ENCODE measurements at places on chromosomes 1 and 21.

DNA sequence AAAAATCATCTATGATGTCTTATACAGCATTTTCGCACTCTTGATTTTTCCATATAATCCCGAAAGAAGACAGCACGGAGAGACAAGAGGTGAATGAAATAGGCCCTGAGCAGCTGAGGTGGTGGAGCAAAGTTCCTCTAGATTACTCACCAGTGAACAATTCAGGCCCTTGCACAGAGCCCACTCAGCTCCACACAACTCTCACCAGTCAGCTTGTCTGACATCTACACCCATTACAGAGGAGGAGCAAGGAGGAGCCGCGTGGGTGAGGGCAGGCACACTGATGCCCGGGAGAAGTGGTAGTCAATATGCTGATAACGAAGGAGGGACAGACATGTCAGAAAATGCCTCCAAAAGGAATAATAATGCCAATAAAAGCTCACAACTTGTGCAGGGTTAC lies 59.9 kb downstream of the DNM3 start:
- DNase-seq, result no peak

DNA sequence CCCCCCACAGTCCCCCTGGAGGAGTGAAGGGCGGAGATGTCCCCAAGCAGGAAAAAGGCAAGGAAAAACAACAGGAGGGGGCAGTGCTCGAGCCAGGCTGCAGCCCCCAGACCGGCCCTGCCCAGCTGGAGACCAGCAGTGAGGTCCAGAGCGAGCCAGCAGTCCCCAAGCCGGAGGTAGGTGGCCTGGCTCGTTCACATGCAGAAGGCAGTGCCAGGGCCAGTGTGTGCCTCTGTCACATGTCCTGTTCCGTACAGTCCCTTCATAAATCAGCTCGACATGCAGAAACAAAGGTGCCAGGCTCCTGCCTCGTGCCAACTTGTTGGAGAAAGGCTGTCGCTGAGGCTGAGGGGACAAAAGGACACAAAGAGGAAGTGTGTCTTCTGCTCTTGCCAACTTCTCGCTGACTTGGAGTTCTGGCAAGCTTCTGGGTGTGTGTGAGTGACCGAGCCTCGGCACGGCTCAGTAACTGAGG lies 24.1 kb upstream of the MPZL1 start:
- no peak for DNase-seq

- DNase-seq, result peak; percentile 77
These were observed 14.3 kb upstream of the SPEN start for GRCh38 chr1:15833069-15833679.

GRCh38 chr1:20921285-20921684 lies 134.2 kb upstream of the HP1BP3 start:
- DNase-seq, result no peak

DNA sequence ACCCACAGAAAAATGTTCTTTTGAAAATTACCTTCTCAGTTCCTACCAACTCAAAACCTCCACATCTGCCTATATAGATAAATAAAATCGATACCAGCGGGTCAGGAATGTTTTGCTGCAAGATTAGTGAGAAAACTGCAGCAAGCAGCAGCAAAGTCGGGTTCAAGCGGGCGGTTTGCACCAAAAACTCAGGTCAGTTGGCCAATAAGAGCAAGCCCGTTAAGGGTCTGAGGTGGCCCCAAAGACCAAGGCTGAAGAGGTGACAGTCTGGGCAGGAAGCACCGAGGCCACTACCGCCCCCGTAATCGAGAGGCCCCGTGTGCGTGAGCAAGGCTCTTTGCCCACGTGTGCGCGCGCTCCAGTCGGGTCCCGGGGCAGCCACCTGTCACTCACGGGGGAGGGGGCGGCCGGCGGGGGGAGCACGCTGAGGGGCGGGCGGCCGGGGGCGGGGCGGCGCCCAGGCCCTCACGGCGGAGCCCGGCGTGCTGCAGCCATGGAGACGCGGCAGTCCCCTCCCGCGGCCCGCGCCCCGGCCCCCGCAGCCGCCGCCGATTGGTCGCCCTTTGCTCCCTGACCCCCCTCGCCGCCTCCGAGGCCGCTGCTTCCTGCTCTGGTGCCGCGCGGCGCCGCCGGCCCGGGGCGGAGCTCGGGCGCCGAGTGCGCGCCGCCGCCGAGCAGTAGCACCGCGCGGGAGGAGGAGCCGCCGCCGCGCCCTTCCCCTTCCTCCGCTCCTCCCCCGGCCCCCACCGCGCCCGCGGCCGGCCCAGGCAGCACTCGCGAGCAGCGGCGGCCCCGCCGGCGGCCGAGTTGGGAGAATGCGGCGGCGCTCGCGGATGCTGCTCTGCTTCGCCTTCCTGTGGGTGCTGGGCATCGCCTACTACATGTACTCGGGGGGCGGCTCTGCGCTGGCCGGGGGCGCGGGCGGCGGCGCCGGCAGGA lies at the start of gene GALNT2:
TSS of gene GALNT2 (plus strand) at position 773 of the 939 bp plus-strand sequence. CDS start at position 816, 43 bp downstream.
- peak; percentile 96 for DNase-seq

GRCh38 chr1:176617881-176618280 lies 154.9 kb downstream of the PAPPA2 start:
- DNase-seq, result no peak

DNA sequence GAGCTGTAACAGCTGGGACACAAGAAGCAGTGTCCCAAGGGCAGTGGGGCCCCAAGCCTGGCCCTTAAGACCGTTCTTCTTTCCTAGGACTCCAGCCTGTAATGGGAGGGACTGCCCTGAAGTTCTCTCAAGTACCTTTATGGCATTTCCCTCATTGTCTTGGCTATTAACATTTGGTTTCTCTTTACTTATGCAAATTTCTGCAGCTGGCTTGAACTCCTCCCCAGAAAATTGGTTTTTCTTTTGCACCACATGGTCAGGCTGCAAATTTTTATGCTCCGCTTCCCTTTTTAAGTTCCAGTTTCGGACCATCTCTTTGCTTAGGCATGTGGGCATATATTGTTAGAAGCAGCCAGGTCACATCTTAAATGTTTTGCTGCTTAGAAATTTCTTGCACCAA lies 3.1 kb upstream of the MROH9 start:
- no peak for DNase-seq

DNA sequence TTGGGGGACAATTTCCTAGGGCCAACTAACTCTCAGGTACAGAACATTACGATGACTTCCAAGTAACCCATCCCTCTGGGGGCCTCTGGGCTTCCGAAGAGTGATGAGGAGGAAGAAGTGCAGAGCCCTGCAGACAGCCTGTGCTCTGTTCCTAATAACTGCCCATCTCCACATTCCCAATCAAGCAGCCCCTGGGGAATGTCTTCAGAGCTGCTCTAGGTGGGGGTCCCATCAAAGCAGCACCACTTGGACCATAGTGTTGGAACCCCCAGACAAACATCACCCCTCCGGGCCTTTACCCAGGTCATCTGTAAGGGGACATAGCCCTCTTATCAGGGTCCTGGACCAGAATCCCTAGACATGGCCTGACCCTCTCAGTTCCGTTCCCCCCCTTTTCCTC lies 357.3 kb downstream of the NPHP4 start:
- DNase-seq, result no peak

GRCh38 chr1:51392241-51392640 lies 61.9 kb upstream of the TTC39A start:
- DNase-seq, result no peak

GRCh38 chr1:56644064-56644918 lies 823 bp upstream of the PRKAA2 start:
- DNase-seq, result no peak

Data from upper lobe of right lung (tissue), 1 donor.